Naive B cell (primary cell): ENCODE measurements at places on chromosomes 6 and 20.

DNA sequence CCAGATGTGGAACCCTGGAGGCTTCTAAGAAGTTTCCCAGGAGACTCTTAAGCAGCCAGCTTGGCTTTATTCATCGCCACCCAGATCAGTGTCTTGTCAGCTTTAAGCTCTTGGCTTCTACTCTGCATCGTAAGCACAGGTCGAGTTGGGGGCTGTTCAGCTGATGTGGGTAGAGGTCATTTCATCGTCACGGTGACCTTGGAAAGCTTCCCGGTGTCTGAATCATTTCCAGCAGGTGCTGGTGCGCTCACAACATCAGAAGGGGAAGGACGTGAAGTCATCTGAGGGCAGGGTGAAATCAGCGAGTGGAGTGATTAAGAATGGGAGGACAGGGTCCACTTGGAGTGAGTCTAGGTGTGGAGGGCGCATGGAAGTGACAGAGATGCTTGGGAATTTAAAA lies 112.6 kb downstream of the SASH1 start:
- no peak for DNase-seq

- no peak for DNase-seq
Measured at GRCh38 chr6:37204014-37204751, 34.2 kb downstream of the PIM1 start.

DNA sequence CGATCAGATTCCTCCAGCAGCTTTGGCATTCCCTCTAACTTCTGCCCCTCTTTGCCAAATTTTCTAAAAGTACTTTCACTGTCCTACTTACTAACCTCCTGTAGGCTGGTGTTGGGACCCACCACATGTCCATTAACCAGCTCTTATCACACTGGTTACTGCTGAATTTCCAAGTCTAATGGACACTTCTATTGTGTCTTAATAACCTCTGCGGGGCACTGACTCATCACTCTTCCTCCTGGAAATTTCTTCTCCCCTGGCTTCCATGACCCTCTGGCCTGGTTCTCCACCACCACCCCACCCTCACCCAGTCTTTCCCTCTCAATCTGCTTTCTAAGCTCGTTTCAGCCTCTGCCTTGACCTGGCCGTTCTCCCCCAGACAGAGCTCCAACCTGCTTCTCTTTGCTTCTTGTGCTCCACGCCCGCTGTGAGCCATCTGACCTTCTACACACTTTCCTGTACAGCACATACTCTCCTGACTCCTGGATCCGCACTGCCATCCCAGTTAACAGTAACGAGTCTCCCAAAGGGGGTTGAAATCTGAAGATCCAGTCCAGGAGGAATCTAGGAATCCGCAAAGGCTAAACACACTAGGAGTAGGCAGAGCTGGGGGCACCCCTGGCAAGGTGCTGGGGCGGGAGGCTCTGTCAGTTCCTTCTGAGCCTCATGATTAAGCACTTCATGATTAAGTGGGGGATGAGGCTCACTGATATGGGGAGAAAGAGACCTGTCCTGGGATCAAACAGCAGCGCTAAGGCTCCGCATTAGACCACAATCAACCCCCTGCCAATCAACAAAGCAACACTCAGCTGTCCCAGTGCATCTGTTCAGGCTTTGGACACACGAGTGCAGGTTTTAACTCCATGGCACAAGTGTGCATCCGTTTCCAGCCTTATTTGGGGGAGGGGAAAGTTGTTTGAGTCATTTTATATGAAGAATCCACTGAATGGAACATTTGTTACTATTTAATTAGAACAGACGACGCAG lies 146.3 kb downstream of the LY86 start:
- DNase-seq = no peak

DNA sequence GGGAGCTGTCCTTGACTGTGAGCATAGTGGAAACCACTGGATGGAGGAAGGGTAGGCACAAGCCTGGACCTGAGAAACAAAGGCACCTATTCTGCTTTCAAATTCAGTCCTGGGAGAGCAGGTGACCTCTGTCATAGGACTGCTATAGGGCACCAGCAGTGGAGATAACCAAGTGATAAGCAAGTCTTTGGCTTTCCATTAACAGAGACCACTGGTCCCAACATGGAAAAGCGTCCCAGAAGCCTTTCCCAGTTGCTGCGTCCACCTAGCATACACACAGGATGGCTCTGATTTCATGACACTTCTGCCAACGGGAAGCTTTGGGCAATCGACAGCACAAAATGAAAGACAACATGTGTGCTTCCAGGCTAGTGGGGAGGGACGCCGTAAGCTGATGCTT lies 8.9 kb downstream of the SLC22A3 start:
- DNase-seq = no peak

DNA sequence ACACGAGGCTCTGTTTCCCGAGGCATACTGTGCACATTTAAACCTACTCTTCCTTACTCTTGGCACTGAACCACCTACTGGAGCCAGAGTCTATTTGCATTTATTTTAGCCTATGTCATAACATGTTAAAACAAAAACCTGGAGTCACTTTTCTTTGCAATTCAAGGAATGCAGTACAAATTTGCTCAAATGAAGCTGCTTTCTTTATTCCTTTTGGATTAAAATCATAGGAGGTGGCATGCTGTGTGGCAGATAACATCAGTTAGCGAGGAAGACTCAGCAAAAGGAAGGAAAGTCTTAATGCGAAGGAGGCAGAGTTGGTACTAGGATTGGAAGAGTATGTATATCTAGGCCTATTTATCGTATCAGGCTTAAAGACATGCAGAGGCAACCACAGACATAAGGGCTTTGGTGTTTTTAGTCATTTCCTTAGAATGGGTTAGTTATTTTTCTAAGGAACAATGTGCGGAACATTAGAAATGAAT lies 92.9 kb downstream of the SAMD3 start:
- DNase-seq = no peak

DNA sequence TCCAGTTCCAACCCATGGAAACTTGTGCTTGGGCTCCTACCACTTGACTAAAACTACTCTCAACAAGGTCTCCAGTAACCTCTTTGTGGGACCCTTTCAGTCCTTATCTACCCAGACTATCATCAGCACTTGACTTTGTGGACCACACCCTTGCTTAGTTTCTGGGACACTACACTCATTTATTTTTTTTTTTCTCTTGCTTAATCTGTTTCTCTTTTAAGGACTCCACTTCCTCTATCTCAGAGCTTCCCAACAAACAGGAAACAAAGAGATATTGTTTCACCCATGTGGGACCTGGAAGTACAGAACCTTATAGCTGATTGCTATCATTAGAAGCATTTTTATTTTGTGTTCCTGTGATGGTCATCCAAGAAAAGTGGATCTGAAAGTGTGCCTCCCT lies 28.8 kb upstream of the ME1 start:
- no peak for DNase-seq

DNA sequence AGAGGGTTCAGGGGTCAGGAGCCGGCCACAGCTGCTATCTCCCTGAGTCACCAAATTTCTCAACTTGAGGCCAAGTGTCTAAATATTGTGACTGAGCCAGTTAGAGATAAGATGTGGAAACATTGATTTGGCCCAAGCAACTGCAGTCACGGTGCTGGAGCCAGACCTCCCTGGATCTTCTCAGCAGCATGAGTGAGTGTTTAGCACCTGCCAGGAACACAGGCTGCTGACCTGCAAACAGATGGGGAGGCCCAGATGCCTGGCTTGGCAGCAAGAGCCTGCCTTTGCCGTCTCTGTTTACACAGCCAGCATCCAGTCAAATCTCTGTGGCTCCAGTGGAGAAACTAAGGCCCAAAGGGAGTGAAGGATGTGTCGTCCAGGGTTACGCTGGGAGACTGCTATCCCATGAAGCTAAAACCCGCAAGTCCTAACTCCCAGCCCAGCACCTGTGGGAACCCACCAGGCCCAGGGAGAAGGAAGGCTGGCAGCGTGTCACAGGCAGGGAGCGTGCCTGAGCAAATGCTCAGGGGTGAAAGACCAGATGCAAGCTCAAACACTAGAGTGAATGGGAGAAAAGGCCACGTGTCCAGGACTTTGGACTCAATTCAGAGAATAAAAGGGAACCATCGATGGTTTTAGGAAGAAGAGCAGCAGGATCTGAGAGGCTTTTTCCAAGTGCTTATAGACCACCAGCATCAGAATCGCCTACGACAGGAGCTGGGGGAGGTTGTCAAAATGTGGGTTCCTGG lies 15.9 kb upstream of the PTGIS start:
- no peak for DNase-seq

DNA sequence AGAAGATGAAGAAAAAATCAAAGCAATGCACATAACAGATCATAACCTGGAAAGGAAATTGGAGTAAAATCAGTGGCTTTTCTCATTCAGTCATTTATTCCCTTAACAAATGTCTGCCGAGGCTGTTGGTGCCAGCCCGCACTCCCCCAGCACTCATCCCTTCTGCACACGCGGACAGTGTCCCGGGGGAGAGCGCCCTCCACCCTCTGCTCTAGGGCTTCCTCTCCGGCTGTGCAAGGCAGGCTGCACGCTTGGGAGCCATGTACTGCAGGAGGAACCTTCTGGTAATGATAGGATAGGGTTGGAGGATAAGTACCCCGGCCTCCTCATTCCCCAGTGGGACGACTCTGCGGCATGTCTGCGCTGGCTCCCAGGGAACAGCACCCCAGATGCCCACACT lies 134.5 kb downstream of the PAX1 start:
- no peak for DNase-seq

DNA sequence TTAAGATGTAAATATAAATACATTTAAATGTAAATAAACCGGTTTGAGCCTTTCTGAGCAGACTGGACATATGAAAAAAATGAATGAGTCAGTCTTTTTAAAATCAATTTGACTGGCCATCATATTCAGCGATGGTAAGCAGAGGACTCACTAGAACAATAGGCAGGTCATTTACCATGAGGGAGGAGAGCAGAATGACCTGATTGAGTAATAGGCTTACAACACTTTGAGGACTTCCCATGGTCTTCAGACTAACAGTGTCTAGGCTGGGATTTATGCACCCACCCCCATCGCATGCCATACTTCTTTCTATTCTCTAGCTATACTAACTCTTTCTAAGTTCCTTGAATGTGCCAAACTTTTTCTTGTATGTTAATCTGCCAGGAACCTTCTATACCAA lies 241.9 kb upstream of the RAB32 start:
- no peak for DNase-seq

DNA sequence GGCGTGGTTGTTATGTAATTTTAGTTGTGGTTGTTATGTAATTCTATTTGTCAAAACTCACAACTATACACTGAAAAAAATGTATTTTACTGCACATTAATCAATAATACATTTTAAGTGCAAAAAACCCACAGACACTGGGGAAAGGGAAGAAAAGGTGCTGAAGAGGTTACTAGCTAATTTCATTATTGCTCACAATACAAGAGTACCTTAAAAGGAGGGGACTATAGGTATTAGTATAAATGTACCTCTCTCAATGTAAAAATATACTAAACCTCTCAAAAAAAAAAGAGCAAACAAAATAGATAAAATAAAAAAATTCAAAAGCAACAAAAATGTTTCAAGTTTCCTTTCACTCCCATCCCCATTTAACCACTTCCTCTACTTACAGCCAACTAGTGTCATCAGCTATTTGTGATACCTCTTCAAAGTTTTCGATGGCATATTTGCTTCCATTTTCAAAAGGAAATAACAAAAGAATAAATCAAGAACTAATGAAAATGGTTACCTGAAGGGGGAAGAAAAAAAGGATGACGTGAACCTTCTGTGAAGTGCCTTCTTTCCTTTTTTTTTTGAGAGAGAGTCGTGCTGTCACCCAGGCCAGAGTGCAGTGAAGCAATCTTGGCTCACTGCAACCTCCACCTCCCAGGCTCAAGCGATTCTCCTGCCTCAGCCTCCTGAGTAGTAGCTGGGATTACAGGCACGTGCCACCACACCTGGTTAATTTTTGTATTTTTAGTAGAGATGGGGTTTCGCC lies 30.2 kb downstream of the RANBP9 start:
- DNase-seq = peak; percentile 11

- no peak for DNase-seq
Measured at GRCh38 chr6:135722190-135722589, 129.3 kb upstream of the PDE7B start.

DNA sequence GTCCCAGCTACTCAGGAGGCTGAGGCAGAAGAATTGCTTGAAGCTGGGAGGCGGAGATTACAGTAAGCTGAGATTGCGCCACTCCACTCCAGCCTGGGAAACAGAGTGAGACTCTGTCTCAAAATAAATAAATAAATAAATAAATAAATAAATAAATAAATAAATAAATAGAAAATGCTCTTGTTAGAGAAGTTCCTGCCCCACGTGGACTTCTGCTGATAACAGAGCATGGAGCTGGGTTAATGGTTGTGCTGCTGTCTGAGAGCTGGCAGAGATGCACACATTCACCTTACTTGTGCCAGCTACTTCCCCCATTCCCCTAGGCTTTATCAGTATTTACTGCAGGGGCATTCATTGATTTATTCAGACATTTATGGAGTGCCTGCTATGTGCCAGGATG lies 155.2 kb upstream of the KCNG1 start:
- DNase-seq = no peak

DNA sequence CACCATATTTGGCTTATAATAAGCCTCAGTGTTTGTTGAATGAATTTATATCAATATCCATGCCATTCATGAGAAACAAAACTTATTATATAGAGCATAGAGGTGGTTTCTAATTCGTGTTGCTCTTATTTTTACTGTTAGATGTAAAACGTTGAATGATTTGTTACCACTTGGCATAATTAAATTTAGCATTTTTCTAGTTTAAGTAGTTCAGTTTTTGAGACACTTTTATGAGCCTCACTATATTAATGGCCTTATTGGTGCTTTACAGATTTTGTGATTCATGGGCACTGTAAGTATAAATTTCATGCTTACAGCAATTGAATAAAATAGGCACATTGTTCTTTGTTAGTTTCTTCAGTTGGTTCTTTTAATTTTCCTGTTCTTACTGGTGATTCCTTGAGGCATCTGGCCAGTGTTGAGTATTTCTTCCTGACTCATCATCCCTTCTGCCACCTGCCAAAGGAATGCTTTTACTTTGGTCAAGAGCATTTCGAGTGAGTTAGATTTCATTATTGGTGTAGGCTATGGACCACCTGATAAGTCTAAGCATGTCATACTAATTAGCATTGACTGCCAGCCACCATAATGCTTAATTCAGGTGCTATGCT lies 34.8 kb downstream of the CDKAL1 start:
- DNase-seq = no peak

GRCh38 chr6:658244-658643 lies 1.3 kb upstream of the HUS1B start:
- DNase-seq = no peak

GRCh38 chr6:90425161-90425641 lies 128.6 kb upstream of the BACH2 start:
- peak; percentile 25 for DNase-seq

- DNase-seq = no peak
Measured at GRCh38 chr20:43949741-43950618, 35.3 kb downstream of the TOX2 start.

DNA sequence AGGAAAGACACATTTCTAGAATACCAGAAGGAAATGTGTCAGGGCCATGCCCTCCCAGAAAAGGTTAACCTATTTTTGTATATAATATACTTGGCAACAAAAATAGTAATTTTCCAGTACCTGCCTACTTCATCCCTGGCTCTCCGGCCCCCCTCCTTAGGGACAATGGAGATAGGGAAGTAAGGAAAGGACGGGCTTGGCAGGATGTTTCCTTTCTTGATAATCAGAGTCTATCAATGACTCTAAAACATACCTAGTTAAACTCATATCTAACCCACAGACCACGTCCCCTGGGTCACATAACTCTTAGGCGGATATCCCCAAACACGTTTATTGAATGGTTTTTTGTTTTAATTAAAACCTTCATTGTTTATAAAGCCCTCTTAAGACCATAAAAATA lies 11.8 kb downstream of the UQCC2 start:
- DNase-seq = no peak
